Activated naive CD4-positive, alpha-beta T cell treated with Interleukin-2 at 50 U/mL for 16 hours (primary cell): ENCODE measurements at places on chromosomes 7 and 10.

GRCh38 chr7:20307119-20307518 is 23.6 kb upstream of the ITGB8 start:
- DNase-seq, result no peak

- DNase-seq, result no peak
Observed at GRCh38 chr10:103145860-103146466, 47.1 kb downstream of the NT5C2 start.

GRCh38 chr10:51604579-51604978 is 94.8 kb downstream of the CSTF2T start:
- DNase-seq, result no peak

DNA sequence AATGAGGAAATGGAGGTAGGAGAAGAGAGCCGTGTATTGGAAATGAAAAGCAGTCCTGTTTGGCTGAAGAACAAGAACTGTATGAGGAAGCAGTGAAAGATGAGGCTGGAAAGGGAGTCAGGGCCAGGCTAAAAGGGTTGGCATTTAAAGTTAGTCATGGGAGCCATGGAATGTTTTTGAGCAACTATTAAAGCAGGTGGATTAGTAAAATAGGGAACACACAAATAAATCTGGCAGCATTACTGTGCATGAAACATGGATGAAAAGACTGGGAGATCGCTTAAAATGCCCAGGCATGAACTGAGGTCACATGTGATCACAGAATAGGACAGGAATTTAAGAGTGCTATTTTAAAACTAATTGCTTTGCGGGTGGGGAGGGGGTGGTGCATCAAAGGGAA is 1.4 kb upstream of the IFRD1 start:
- DNase-seq, result no peak

DNA sequence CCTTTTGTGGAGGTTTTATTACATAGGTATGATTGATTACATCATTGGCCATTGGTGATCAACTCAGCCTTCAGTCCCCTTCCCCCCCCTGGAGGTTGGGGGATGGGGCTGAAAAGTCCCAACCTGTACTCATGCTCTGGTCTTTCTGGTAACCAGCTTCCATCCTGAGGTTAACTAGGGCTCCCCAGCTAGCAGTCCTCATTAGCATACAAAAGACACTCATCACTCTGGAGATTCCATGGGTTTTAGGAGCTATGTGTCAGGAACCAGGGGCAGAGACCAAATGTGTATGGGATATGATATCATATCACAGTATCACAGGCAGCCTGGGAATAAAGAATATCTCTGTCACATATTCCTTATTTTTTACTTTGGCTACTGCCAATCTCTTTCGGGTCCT is 13.6 kb downstream of the CCSER2 start:
- no peak for DNase-seq

GRCh38 chr10:125482637-125483036 is 200.3 kb downstream of the TEX36 start:
- no peak for DNase-seq

GRCh38 chr10:6665847-6666246 is 85.8 kb upstream of the PRKCQ start:
- peak; percentile 48 for DNase-seq

GRCh38 chr10:14971867-14972448 is 12.8 kb downstream of the MEIG1 start:
- peak; percentile 49 for DNase-seq

GRCh38 chr7:110130669-110131068 is 960.3 kb upstream of the LRRN3 start:
- no peak for DNase-seq

- DNase-seq, result no peak
Observed at GRCh38 chr10:91711885-91712680, 79.2 kb upstream of the PPP1R3C start.

- DNase-seq, result no peak
Observed at GRCh38 chr10:76274933-76275332, 843.5 kb downstream of the LRMDA start.

DNA sequence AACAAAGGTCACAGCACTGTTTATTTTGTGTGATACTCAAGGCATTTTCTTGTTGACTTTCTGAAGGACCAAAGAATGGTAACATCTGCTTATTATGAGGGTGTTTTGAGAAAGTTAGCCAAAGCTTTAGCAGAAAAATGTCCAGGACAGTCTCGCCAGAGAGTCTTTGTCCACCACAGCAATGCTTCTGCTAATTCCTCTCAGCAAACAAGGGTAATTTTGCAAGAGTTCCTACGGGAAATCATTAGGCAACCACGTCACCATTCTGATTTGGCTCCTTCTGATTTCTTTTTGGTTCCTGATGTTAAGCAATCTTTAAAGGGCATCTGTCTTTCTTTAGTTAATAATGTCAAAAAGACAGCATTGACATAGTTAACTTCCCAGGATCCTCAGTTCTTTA is 639.3 kb upstream of the STEAP1 start:
- DNase-seq, result no peak

- DNase-seq, result peak; percentile 70
Observed at GRCh38 chr7:51123322-51124019, 193.1 kb downstream of the COBL start.

DNA sequence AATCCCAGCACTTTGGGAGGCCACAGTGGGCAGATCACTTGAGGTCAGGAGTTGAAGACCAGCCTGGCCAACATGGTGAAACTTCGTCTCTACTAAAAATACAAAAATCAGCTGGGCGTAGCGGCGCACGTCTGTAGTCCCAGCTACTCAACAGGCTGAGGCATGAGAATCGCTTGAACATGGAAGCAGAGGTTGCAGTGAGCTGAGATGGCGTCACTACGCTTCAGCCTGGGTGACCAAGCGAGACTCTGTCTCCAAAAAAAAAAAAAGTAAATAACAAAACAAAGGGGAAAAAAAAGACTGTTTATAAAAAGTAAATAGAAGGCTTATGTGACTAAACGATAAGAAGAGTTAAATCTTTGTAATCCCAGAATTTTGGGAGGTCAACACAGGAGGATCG is 15.0 kb upstream of the DNMBP start:
- DNase-seq, result no peak

DNA sequence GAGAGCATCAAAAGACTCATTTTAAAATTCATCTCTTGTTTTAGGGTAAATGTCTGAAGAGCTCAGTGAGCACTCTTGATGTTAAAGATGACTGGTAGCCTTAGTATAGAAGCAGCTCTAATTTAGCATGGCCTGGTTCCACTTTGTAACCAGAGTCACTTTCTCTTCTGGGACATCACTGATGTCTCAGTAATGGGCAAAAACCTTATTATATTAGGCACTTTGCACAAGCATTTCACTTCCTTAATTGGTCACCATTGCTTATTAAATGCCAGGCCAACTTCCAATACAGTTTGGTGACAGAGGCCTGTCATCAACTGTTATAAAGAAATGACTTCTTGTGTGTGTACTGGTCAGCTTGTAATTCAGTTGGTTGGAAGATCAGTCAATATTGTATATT is 53.0 kb downstream of the STEAP1B start:
- DNase-seq, result no peak

DNA sequence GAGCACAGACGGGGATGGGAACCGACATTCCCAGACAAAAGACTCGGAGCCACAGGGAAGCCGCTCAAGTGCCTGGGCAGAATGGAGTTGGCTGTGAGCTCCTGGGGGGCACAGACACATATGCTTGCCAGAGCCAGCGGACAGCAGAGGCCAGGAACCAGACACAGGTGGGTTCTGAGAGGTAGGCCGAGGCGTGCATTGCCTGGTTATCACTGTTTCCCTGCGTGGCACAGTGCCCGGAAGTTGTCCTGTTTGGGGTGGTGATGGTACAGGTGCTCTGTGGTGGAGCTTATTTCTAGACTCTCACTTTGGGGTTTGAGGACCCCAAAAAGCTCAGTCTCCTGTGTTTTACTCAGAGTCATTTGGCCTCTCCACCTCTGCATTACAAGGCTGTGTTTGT is 2.5 kb downstream of the PALD1 start:
- DNase-seq, result no peak

- DNase-seq, result no peak
Observed at GRCh38 chr10:66748217-66748616, 177.6 kb upstream of the LRRTM3 start.

DNA sequence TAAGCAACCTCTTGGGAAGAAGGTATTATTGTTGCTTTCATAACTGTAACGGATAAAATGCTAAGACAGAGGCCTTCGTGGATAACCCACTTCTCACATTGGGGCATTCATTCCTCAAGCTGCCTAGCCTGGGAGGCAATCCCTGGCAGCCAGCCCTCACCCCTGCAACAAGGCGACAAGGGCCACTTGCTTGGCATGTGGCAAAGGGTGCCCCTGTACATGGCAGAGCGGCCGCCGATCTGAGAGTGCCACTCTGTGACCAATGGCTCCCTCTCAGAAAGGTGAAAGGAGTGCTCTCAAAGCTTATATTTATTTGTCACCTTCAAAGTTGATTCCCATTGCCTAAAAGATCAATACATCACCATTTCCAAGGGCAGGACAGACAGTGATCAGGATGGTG is 31.9 kb downstream of the EBF3 start:
- no peak for DNase-seq

DNA sequence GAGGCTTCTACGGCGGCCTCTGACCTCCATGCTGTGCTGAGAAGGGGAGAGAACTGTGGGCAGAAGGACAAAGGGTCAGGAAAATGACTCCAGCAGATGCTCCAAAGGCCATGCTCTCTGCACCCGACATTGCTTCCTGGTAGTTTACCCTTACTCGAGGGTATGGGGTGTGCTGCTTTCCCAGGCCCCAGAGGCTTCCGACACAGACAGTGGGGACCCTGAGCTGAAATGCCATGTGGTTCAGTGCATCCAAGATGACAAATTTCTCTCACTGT is 130.9 kb downstream of the PTPN20 start:
- no peak for DNase-seq

- no peak for DNase-seq
Observed at GRCh38 chr7:5452937-5453540, 29.4 kb upstream of the TNRC18 start.
